Endothelial cell (in vitro differentiated cells): ENCODE measurements at places on chromosomes 5 and 9.

DNA sequence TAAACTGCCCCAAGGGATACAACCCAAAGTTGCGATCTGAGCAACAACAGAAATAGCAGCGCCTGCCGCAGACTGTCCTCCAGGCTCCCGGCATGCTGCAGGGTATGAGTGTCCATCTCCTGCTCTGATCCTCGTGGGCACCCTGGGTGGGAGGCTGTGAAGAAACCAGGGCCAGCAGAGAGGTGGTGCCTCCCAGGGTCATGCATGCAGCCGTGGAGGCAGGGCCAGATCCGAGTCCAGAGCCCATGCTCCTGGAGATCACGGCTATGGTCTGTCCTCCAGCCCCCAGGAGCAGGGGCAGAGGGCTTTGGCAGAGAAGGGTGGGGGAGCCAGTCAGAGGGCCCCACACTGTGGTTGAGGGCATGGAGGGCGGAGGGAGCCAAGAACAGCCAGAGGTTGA is 29.0 kb downstream of the HRH2 start:
- DNase-seq, result no peak

DNA sequence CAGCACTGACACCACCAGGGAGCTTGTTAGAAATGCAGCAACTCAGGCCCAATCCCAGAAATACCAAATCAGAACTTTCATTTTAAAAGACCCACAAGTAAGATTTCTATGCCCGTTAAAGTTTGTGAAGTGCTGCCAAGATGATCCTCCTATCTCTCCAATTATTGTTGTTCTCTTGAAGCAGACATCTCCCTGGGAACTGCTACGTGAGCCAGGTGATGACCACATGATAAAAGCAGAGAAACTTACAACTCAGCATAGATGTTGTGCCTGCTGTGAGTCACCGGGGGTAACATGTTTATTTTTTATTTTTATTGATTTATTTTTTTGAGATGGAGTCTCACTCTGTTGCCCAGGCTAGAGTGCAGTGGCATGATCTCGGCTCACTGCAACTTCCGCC is 34.4 kb downstream of the GCNT4 start:
- DNase-seq, result no peak

DNA sequence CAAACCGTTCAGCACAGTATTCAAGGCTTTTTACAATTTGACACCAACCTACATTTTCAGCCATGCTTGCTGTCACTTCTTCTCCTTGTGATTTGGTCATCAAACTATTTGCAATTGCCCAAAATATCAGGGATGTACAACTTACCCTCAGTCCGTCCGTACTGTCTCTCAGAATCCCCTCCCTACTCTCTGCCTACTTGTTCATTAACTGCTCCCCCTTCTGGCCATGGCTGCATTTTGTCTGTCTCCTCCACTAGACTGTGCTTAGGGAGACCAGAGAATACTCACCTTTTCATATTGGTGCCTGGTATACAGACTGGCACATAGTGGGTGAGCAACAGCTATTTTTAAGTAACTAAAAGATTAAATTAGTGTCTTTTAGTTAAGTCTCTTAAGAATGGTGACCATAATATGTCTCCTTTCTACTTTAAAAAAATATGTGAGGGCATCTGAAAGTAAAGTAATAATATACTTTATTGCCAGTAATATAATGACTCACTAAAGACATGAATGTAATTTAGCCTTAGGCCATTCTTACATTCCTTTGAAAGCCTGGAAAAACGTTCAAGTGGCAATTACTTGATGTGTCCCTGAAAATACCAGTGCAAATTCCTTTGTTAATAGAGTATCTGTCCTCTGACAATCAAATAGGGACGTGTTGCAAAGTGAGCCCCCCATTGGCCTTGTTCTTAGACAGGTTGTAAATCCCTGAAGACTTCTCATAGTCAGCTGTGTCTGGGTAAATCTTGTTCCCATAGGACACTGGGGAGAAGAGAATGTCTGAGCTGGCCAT is 27.8 kb downstream of the PRLR start:
- DNase-seq, result peak; percentile 69

DNA sequence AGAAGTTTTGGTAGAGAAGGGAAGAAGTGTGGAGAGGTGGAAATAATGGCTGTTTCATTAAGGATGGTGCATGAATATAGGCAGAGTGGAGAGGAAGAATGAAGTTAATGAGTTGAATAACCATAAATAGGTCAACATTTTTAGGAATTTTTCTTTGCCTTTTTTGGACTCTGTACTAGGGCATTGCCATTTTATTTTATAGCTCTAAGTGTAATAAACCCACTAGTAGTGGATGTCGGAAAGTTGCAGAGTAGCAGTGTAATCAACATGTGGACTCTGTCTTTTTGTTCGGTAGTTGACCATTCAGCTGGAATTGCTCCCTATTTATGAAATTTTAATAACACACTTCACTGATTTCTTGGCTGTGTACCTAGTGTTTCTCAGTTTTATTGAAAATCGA is 199.1 kb downstream of the WDR70 start:
- no peak for DNase-seq

DNA sequence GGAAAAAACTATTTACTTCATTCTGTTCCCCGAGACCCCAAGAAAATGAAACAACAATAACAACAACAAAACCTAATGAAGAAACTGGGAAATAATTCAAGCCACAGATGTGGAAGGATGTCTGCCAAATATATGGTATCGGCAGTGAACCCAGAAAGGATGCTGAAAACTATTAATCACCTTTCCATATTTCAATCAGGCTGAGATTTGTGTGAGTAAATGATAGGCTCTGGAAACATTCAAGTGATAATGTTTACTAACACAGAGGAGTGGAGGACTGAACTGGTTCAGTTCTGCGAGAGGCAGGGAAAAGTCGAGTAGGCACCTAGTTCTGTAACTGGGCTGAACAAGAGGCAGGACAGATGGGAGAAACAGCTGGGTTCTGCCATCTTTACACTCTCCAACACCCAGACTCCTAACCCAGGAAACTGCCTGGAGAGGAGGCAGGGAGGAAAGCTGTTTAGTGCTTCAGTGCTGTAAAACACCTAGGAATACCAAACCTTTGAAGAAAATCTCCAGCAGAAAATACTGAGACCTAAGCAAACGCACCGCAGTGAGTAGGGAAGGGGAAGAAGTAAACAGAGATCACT is 96.8 kb upstream of the GNA14 start:
- no peak for DNase-seq

DNA sequence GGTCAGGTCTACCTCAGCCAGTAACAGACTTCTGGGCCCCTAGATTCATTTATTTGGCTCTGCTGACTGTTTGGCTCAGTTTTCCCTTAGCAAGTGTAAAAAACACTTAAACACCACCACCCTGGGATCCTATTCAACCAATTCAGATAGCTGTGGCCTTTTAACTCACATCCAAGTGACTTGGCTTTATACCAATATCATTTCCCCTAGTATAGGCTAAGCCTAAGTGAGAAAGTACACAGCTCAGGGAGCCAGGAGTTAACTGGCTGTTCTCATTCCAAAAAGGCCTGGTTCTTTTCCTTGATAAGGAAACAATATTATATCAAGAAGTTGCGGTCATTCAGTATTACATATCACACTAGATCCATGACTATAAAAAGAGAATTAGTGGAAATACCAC is 163.5 kb downstream of the ARL15 start:
- no peak for DNase-seq

DNA sequence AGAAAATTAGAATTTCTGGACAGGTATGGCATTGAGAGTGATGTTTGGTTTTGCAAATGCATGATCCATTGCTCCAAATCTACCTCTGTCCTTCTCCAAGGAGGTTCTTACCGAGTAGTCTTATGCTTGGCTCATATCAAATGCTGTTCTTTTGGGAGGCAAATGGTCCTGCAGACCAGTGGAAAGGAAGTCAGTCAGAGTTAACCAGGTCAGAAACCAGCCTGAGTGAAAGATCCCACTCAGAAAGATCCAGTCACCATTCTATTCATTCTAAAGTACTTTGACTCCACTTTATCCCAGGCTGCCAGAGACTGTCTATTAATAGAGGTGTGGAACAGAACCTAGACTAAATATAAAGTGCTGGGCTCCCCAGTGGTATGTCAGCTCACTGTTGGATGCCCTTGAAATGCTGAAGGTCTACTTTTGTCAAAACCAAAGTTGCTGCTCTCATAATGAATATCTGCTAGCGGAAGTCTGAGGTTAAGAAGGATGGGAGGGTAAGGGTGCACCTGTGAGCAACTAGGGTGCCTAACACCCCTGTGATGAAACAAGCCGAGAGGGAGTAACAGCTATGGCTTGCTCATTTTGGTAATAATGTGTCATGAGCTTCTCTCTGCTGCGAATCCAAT is 302.2 kb downstream of the ZNF608 start:
- DNase-seq, result no peak

GRCh38 chr5:133360693-133361472 is 251.5 kb downstream of the FSTL4 start:
- no peak for DNase-seq

- DNase-seq, result no peak
Observed at GRCh38 chr9:33082128-33082527, 5.7 kb upstream of the SMU1 start.

GRCh38 chr9:131997779-131998178 is 81.9 kb downstream of the MED27 start:
- no peak for DNase-seq

GRCh38 chr5:132277256-132277655 is 16.9 kb upstream of the SLC22A4 start:
- DNase-seq, result no peak

GRCh38 chr5:148408092-148408491 is 24.3 kb downstream of the FBXO38 start:
- no peak for DNase-seq

DNA sequence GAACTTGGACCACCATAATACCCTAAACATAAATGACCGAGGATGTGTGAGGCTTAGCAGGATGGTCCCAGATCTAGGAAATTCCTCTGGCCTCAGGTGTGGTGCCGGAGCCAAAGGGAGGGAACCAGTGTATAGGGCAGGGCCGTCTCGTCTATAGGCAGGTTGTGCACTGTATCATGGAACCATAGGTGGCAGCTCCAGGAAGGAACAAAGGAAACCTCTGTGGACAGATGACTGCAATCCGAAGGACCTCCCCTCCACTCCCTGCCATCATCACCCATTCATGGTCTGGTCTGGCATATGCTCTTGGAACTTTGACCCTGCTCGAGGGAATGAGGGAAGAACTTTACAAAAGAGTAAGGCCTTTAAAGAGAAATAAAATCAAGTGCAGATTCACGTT is 2.9 kb upstream of the MACIR start:
- DNase-seq, result no peak

- no peak for DNase-seq
Observed at GRCh38 chr9:120926397-120926928, at the start of gene TRAF1. Gene TRAF1, minus strand, starts transcription at chr9:120926796. Its CDS starts 721 bp downstream, at chr9:120926075.

- peak; percentile 45 for DNase-seq
Observed at GRCh38 chr5:53480416-53481158, at the start of gene FST. Gene FST, plus strand, starts transcription at chr5:53480629. Its CDS starts 163 bp downstream, at chr5:53480792.

DNA sequence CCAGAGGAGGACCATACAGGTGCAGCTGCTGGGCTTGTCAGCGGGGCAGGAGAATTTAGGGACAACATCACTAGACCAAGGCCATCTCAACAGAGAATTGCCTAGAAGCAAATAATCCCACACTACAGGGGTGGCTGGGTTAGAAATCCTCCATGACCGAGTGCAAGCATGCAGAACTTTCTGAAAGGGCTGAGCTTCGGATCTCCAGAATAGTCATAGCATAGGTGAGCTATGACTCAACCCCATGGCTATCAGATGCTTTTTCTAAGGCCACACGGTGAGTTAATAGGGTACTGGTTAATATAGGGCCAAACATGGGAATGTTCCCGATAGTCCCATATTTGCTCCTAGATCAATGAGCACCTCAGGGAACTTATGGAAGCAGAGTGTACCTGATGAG is 4.2 kb downstream of the KCNIP1 start:
- DNase-seq, result no peak

DNA sequence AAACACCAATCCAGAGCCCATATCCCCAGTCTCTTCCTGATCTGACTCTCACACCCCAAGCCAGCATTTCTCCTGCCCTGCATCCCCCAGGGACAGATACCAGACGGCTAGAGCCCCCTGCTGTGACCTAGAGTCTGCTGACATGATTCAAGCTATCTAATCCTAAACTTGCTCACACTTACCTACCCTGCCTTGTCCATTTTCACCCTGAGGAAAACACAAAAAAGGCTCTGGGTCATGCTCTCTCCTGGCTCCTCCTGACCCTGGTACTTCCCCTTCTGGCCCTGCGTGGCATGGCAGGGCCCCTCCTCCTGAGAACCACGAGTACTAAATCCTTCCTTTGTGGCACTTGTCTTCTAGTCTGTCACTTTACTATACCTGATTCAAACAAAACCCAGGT is 2.8 kb upstream of the ARRDC1 start:
- DNase-seq, result no peak

- peak; percentile 66 for DNase-seq
Observed at GRCh38 chr5:113606298-113607134, 93.0 kb downstream of the YTHDC2 start.
